Motor neuron (in vitro differentiated cells): ENCODE measurements at places on chromosomes 16 and 17. TPM values are rescaled to one million over a fixed set of nuclear protein-coding genes. Genes with fewer than 3 reads are reported as not detected.

Gene TPSD1
- not detected in 2 replicates for total RNA-seq

Gene PRPSAP2
- total RNA-seq, result 39.8 and 46.6 TPM in 2 replicates

Gene CAPNS2
- not detected in 2 replicates for total RNA-seq

Gene NPIPA7
- 1.1 and 2.2 TPM in 2 replicates for total RNA-seq

Gene LPCAT2
- total RNA-seq, result 16.1 and 21.8 TPM in 2 replicates

Gene DNAI2
- total RNA-seq, result not detected in 2 replicates

Gene MARVELD3
- 0.55 and 0.63 TPM in 2 replicates for total RNA-seq

Gene DLG4
- total RNA-seq, result 48.1 and 51.2 TPM in 2 replicates

Gene C17orf78
- total RNA-seq, result 0.59 TPM in 1 of 2 replicates, not detected in the other

Gene CHST4
- 0.51 and 0.70 TPM in 2 replicates for total RNA-seq

Gene ZKSCAN2
- 6.8 and 9.1 TPM in 2 replicates for total RNA-seq

Gene SLC46A1
- 9.7 and 10.8 TPM in 2 replicates for total RNA-seq

Gene CIAO2B
- 101 and 123 TPM in 2 replicates for total RNA-seq

Gene CNGB1
- 0.11 and 0.35 TPM in 2 replicates for total RNA-seq

Gene TADA2A
- total RNA-seq, result 18.9 and 19.4 TPM in 2 replicates

Gene MPO
- total RNA-seq, result 0.38 and 3.2 TPM in 2 replicates

Gene SPATA20
- 39.4 and 44.1 TPM in 2 replicates for total RNA-seq

Gene ITGAL
- 0.41 and 1.2 TPM in 2 replicates for total RNA-seq

Gene KRT9
- total RNA-seq, result 0.11 and 0.13 TPM in 2 replicates

Gene CDK12
- 36.9 and 37.7 TPM in 2 replicates for total RNA-seq

Gene CDYL2
- total RNA-seq, result 3.9 TPM in 2 replicates

Gene TEKT1
- total RNA-seq, result 0.25 TPM in 1 of 2 replicates, not detected in the other

Gene PRSS53
- 2.4 and 3.0 TPM in 2 replicates for total RNA-seq

Gene TLCD3B
- 0.38 and 1.4 TPM in 2 replicates for total RNA-seq

Gene ALOX12
- total RNA-seq, result 0.36 and 0.92 TPM in 2 replicates

Gene CMTM2
- total RNA-seq, result 0.38 TPM in 1 of 2 replicates, not detected in the other

Gene MGAT5B
- total RNA-seq, result 8.5 and 11.3 TPM in 2 replicates

Gene KRTAP1-1
- total RNA-seq, result not detected in 2 replicates

Gene KRT20
- total RNA-seq, result not detected in 2 replicates

Gene SLC2A4
- 0.54 and 0.73 TPM in 2 replicates for total RNA-seq

Gene SKA2
- total RNA-seq, result 69.6 and 78.1 TPM in 2 replicates

Gene TBL3
- total RNA-seq, result 30.9 and 36.5 TPM in 2 replicates

Gene DPEP3
- not detected in 2 replicates for total RNA-seq

Gene EPN3
- total RNA-seq, result 0.64 and 1.5 TPM in 2 replicates

Gene HSPB9
- 0.83 and 0.84 TPM in 2 replicates for total RNA-seq

Gene OR1A1
- 0.73 TPM in 1 of 2 replicates, not detected in the other for total RNA-seq

Gene IRX6
- 2.2 and 2.4 TPM in 2 replicates for total RNA-seq

Gene TPSG1
- total RNA-seq, result 0.46 and 1.1 TPM in 2 replicates

Gene ACSM2A
- 0.30 and 0.73 TPM in 2 replicates for total RNA-seq

Gene TERB1
- total RNA-seq, result 0.05 and 0.31 TPM in 2 replicates

Gene OR4D2
- 0.23 and 0.35 TPM in 2 replicates for total RNA-seq

Gene INCA1
- 0.54 and 1.1 TPM in 2 replicates for total RNA-seq

Gene HAP1
- 1.5 and 2.1 TPM in 2 replicates for total RNA-seq

Gene CRHR1
- 2.7 and 2.9 TPM in 2 replicates for total RNA-seq
